ENCODE measurements at places on chromosomes 16 and 17.

- no peak for DNase-seq
Observed at GRCh38 chr16:17770104-17770503, 299.3 kb upstream of the XYLT1 start.

GRCh38 chr17:56636265-56636664, 42.8 kb downstream of the NOG start:
- no peak for DNase-seq

- DNase-seq, result no peak
Observed at GRCh38 chr17:68662479-68662878, 61.3 kb upstream of the FAM20A start.

DNA sequence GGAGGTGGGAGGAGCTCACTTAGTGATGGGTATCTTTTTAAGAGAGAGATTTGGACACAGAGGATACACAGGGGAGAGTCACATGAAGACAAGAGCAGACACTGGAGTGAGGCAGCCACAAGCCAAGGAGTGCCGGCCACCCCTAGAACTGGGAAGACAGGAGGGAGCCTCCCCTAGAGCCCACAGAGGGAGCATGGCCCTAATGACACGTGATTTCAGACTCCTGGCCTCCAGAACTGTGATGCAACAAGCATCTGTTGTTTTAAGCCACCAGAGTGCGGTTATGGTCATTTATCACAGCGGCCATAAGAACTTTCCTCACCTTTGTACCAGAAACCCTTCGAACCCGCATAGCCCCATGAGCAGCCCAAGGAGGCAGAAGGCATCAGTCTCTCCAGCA, 33.3 kb downstream of the SLC38A8 start:
- no peak for DNase-seq

DNA sequence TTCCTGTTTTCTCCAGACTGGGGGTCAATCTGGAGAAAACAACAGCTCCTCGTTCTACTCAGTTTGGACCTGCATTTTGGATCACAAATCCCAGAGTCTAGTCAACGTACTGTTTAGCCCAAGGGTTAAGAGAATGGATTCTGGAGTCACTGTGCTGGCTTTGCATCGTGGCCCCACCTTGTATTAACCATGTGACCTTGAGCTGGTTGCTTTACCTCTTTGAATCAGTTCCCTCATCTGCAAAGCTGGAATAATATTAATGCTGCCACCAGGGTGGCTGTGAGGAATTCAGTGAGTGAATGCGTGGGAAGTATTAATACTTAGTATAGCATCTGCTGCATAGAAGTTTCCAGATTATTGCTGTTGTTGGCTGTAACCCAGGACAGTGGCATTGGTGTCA, 11.3 kb upstream of the DHRS7C start:
- no peak for DNase-seq

DNA sequence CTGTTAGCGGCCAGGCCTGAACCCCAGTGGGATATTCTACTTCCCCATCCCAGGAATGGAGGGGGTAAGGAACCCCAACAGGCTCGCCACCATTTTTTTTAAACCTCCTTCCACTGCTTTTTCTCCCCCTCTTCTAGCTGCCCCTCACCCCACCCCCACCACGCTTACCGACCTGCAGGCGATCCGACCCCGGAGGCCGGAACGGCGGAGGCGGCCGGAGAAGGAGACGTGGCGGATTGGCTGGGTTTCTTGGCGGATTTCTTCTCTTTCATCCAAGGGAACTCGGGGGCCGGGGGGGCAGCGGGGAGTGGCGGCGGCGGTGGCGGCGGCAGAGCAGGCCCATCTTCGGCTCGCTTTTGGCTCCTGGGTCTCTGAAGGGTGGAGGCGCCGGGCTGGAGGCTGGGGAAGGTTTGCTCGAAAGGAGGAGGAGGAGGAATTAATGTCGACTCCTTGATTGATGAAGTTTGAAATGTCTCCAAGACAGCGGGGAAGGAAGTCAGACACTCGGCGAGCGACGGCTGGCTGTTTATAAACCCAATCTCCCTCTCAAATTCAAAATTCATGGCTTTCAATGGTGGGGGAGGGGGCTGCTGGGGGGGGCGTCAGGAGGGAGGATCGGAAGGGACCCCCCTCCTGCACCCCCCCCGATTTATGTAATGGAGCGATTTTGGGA, 424 bp downstream of the HOXB2 start:
- DNase-seq, result no peak

Data from substantia nigra (tissue), 51 donors.